ENCODE measurements at places on chromosomes 7 and 10. TPM values are rescaled to one million over a fixed set of nuclear protein-coding genes. Genes with fewer than 3 reads are reported as not detected.
A peak's percentile ranks its signal among the peaks of the same experiment; 100 is the strongest.

DNA sequence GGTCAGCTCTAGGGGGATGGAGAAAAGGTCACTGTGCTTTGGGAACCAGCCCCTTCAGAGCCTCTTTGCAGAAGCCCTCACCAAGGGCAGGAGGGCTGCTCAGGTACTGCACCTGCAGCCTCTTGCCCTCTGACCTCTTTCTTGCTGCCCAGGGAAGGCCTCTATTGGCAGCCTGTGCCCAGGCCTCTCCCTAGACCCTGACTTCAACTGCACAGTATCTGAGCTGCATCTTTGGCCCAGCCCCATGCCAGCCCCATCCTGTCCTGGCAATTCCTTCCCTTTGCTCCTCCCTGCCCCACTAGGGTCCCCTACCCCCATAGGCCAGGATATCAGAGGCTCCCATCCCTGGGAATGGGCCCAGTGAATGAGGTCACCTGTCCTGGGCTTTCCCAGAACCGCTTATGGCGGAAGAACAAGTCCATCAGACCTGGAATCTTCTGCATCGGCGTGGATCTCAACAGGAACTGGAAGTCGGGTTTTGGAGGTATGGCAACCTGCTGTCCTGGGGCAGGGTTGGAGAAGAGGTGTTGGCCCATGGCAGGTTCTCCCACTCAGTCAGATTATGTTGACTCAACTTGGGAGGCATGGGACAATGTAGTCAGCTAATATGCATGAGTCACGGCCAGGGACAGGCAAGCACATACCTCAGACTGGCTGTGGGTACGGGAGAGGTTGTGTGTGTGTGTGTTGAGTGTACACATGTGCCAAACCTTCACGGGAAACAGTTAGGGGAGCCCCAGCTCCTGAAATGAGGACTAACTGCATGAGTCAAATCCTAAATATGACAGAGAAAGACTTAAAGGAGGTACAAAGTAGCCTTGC is 17.1 kb upstream of the CPA1 start:
- DNase-seq, result peak; percentile 55

GRCh38 chr7:82166260-82167015 is 277.1 kb downstream of the CACNA2D1 start:
- DNase-seq, result no peak

- no peak for DNase-seq
Observed at GRCh38 chr7:924541-925231, 29.8 kb downstream of the ADAP1 start.

- DNase-seq, result no peak
Observed at GRCh38 chr7:1785839-1786238, 115.8 kb downstream of the ELFN1 start.

DNA sequence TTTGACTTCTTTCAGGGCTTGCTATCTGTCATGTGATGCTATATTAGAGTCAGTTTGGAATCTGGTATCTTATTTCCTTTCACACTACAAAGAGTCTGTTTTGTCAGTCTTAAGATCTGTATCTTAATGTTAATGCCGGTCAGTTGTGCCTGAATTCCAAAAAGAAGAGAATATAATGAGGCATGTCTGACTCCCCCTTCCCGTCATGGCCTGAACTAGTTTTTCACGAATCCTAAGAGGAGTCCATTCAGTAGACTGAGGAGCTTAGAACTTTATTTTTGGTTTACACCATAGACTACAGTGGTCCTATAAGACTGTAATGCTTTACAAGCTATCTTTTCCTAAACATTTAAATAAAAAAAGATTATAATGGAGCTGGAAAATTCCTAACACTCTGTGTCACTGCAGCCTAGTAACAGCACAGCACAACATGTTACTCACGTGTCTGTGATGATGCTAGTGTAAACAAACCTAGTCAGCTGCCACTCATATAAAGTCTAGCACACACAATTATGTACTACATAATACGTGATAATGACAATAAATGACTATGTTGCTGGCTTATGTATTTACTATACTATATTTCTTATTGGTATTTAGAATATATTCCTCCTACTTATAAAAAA is 50.6 kb downstream of the VPS41 start:
- DNase-seq, result peak; percentile 83

GRCh38 chr7:155762655-155763054 is 49.6 kb downstream of the SHH start:
- no peak for DNase-seq

DNA sequence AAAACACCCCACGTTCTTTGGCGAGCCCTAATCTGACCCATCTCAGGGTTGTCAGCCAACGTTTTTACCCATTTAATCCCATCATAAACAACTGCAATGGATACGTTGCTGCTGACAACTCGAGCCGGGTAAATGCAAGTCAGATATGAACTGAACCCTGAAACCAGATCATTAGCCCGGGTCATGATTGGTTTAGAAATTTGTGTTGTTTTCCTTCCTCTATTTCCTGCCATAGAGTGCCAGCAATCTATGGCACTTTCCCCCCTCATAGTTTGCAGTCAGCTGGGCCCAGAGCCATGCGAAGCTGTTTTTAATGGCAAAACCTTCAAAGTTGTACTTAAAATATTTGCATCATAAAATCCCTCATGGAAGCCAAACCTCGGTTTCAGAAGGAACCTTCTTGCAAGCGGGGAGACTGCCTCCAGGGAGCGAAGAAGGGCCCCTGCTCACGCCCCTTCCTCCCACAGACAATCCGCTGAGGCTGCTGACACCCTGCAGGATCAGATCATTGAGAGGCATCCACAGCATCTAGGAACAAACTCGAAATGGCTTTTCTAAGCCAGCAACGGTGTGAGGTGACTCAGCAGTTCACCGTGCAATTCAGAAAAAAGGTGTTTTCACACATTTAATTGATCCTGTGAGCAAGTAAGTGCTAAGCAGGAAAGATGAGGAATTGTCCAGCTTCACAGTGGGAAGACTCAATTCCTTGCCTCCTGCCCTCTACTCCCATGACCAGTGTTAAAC is 710.1 kb downstream of the PARD3 start:
- peak; percentile 20 for DNase-seq

GRCh38 chr10:110843031-110843430 is 28.7 kb upstream of the PDCD4 start:
- DNase-seq, result no peak

GRCh38 chr10:77293347-77293746 is 344.3 kb downstream of the KCNMA1 start:
- no peak for DNase-seq

DNA sequence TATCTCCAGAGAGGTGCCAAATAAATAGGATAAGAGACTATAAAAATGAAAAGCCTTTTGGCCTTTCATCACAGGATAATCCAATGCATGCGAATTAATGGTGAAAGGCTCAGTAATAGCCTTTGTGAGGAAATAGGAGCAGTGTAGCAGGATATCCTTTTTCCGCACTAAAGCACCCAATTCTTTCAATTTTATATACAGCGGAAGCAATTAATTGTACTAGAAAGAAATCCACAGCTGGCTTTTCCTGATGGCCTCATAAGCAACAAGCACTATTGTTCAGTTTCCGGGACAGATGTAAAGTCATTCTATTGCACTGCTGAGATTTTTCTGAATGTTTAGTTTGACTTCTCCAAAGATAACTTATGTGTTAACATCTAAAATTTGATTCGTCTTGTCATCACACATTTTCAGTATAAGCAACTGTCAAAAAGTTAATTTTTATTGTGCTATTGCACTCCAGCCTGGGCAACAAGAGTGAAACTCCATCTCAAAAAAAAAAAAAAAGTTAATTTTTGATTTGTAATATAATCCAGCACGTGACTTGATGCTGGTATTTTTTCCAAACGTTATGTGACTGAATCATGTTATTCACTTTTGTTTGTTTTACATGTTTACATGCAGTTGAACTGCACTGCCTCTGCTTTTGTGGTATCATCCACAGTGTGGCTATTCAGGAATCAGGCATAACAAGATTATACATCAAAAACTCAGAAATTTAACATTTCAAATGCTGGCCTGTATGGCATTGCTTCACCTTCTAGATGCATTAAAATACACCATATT is 8.4 kb upstream of the BMPR1A start:
- peak; percentile 92 for DNase-seq

DNA sequence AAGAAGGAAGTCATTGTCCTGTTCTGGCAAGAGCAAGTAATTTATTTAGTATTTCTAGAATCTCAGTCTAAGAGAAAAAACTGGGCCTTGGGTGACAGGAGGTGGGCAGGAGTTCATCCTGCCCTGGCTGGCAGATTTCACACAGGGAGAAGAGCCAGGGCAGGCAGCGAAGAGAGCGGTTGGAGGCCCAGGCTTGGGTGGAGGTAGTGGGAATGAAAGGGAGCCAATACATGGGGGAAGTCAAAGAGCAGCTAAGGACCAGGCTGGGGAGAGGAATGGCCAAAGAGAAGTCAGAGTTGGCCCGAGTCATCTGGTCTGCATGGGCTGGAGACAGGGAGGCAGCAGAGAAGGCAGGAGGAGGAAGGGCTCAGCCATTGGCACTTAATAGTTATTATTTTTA is 51.4 kb downstream of the HECW1 start:
- DNase-seq, result no peak

GRCh38 chr7:55024776-55025175 is 6.0 kb downstream of the EGFR start:
- no peak for DNase-seq

DNA sequence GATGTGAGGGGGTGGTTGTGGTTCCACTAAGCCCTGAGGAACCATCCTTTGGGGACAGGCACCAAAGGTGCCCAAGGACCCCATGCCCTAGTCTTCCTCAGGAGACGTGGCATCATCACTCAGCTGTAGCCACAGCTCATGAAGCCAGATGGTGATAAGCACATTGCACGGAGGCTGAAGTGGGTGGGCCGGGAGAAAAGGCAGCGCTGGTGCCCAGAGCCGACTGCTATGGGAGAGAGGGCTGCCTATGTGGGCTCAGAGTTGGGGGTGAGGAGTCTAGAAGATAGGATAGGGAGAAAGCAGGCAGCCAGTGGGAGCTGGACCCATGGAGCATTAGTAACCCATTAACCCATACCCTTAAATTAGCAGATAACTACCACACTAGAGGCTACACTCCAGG is 325.3 kb downstream of the RPS24 start:
- no peak for DNase-seq

DNA sequence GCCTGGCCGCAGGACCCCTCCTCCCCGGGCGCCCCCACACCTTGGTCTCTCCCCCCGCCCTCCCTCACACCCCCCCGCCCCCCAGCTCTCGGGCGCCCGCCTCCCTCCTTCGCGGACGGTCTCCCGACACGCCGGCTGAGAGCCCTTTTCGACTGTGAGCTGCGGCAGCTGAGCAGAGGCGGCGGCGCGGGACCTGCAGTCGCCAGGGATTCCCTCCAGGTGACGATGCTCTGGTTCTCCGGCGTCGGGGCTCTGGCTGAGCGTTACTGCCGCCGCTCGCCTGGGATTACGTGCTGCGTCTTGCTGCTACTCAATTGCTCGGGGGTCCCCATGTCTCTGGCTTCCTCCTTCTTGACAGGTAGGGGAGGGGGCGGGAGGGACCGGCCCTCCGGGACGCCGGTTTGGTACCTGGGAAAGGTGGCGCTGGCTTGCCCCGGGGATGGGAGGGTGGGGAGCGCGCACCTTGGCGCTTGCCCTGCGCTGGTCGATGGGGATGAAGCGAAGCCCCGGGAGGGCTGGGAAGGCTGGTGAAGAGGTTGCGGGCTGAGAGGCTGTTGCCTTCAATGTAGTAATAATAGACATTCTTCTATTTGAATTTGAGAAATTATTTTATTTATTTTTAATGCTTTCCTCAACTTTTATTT is at the start of gene BMPER:
Gene BMPER (plus strand): TSS at position 151 of the 644 bp plus-strand sequence. CDS start 75 bp downstream, at position 226.
- DNase-seq, result peak; percentile 19

The ABI1 gene
- total RNA-seq, result 47.1 TPM

The NPSR1 gene
- total RNA-seq, result not detected

The MTPN gene
- 171 TPM for total RNA-seq

The NUTM2A gene
- total RNA-seq, result 0.09 TPM

Measured in dermis blood vessel endothelial cell (primary cell).